ENCODE measurements at places on chromosomes 2 and 18. TPM values are rescaled to one million over a fixed set of nuclear protein-coding genes. Genes with fewer than 3 reads are reported as not detected.

GRCh38 chr18:49412679-49413078 lies 47.8 kb downstream of the DYM start:
- H3K27me3 ChIP-seq, result no peaks in the 10 kb centered on the region
- H3K4me1 ChIP-seq, result peaks cover 24% of the 10 kb centered on the region
- H3K36me3 ChIP-seq, result peaks cover 4% of the 10 kb centered on the region
- no peak overlapping the region for H3K4me3 ChIP-seq
- H3K27ac ChIP-seq, result peak overlapping the region; percentile 37
- no peak for DNase-seq

GRCh38 chr2:182448371-182448770 lies 21.5 kb upstream of the PDE1A start:
- H3K27me3 ChIP-seq, result no peaks in the 10 kb centered on the region
- no peaks in the 10 kb centered on the region for H3K36me3 ChIP-seq
- DNase-seq, result no peak
- no peak overlapping the region for H3K4me3 ChIP-seq
- H3K4me1 ChIP-seq, result no peaks in the 10 kb centered on the region

Gene LAMA3
- total RNA-seq, result 0.20 TPM

DNA sequence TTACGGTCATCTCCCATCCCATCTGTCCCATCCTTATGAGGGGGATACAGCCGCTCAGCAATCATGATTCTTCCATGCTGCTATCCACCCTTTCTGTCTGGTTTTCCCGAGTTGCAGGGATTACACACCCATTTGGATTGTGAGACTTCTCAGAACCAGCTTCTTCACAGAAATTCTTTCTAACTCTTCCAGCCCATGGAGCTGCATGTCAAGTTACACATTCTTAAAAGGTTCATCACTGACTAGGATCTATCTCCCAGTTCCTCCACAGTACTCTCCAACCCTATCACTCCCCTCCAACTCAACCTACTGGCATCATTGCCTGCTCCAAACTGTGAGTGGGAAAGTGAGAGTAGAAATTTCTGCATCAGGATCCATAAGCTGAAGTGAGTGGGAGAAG lies 558.2 kb upstream of the TNP1 start:
- no peak for DNase-seq
- no peaks in the 10 kb centered on the region for H3K4me1 ChIP-seq
- no peak overlapping the region for H3K4me3 ChIP-seq
- no peaks in the 10 kb centered on the region for H3K27me3 ChIP-seq

Gene ADD2
- 16.8 TPM for total RNA-seq

- H3K27me3 ChIP-seq, result peaks cover 38% of the 10 kb centered on the region
- DNase-seq, result no peak
- no peaks in the 10 kb centered on the region for H3K4me1 ChIP-seq
- no peak overlapping the region for H3K27ac ChIP-seq
- H3K36me3 ChIP-seq, result no peaks in the 10 kb centered on the region
Observed at GRCh38 chr2:196487417-196487816, 152.1 kb upstream of the CCDC150 start.

DNA sequence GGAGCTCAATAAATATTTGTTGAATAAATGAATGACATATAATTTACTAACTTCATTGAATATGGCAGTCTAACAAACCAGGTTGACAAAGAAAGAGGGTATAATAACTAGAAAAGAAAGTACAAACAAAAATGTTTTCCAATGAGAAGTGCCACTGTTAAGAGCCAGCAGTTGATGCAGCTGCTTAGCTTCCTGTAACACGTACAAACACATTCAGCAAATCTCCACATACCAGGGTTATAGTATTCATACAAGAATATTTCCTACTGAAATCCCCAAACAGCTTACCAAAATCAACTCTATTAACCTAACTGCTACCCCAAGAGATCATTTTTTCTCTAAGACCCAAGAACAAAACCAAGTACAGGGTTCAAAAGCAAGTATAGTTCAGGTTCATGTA lies 77.7 kb downstream of the THADA start:
- H3K36me3 ChIP-seq, result peaks cover 3% of the 10 kb centered on the region
- DNase-seq, result no peak
- no peak overlapping the region for H3K4me3 ChIP-seq
- H3K27ac ChIP-seq, result no peak overlapping the region
- H3K27me3 ChIP-seq, result no peaks in the 10 kb centered on the region
- H3K4me1 ChIP-seq, result peaks cover 5% of the 10 kb centered on the region

DNA sequence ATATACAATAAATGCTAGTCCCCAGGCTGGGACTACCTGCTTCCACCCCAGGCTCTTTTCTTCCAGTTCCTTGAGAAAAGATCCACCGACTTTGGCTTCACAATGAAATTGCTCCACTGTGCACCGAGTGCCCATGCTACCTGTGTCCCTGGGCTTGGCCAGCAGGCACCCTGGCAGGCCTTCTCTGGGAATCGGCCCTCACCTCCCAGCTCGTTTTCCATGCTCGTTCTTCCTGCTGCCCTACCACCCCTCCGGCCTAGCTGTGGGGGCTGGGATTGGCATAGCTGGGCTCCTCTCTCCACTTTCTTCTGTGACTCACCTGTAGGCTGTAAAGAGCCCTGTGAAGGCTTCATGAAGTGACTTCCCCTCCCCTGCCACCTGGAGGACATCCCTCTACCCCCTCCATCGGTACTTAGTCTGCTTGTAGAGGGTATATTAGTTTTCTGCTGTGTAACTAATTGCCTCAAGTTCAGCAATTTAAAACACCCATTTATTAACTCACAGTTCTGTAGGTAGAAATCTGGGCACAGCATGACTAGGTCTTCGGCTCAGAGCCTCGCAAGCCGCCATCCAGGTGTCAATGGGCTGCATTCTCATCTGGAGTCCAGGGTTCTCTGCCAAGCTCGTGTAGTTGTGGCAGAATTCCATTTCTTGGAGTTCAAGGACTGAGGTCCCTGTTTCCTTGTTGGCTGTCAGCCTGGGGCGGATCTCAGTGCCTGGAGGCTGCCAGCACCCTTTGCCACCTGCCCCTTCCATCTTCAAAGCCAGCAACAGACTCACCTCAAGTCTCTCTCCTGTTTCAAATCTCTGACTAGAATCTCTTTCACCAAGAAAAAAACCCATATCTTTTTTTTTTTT lies 57.6 kb downstream of the DPYSL5 start:
- H3K27me3 ChIP-seq, result peaks cover 12% of the 10 kb centered on the region
- H3K4me1 ChIP-seq, result no peaks in the 10 kb centered on the region
- no peak overlapping the region for H3K27ac ChIP-seq
- H3K4me3 ChIP-seq, result no peak overlapping the region
- DNase-seq, result no peak

DNA sequence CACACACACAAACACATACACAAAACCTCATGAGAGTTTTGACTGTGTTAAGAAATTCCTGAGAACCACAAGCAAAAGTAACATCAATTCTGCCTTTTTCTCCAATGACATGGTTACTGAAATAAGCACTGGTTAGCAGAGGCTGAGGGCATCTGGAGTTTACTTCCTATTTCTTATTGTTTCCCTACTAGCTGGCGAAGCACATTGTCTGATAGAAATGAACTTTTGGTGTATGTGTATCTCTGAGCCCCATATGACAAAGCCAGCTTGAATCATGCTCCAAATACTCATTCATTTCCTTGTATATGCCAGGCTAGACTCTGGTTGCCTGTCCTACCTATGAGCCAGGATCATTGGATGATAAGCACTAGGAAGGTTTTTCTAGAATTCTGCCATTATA lies 203.1 kb downstream of the NCKAP5 start:
- no peak overlapping the region for H3K4me3 ChIP-seq
- no peaks in the 10 kb centered on the region for H3K36me3 ChIP-seq
- peaks cover 2% of the 10 kb centered on the region for H3K27me3 ChIP-seq
- H3K27ac ChIP-seq, result no peak overlapping the region
- H3K4me1 ChIP-seq, result peaks cover 7% of the 10 kb centered on the region

DNA sequence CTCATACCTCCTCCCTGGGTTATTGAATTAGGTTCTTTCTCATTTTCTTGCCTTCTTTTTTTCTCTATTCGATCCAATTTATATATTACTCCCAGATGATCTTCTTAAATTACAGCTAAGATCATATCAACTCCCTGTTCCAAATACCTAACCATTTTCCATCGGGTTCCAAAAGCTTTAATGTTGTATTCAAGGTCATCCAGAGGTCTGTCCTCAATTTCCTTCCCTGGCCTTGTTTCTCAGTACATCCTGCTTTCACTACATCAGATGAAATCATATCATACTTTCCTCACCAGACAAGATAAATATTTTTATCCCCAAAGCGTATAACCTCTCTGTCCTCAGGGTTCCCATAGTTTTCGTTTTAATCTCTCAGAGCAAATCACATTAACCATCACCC lies 36.3 kb upstream of the GREB1L start:
- DNase-seq, result no peak
- peaks cover 2% of the 10 kb centered on the region for H3K27me3 ChIP-seq
- H3K36me3 ChIP-seq, result no peaks in the 10 kb centered on the region
- no peak overlapping the region for H3K4me3 ChIP-seq

DNA sequence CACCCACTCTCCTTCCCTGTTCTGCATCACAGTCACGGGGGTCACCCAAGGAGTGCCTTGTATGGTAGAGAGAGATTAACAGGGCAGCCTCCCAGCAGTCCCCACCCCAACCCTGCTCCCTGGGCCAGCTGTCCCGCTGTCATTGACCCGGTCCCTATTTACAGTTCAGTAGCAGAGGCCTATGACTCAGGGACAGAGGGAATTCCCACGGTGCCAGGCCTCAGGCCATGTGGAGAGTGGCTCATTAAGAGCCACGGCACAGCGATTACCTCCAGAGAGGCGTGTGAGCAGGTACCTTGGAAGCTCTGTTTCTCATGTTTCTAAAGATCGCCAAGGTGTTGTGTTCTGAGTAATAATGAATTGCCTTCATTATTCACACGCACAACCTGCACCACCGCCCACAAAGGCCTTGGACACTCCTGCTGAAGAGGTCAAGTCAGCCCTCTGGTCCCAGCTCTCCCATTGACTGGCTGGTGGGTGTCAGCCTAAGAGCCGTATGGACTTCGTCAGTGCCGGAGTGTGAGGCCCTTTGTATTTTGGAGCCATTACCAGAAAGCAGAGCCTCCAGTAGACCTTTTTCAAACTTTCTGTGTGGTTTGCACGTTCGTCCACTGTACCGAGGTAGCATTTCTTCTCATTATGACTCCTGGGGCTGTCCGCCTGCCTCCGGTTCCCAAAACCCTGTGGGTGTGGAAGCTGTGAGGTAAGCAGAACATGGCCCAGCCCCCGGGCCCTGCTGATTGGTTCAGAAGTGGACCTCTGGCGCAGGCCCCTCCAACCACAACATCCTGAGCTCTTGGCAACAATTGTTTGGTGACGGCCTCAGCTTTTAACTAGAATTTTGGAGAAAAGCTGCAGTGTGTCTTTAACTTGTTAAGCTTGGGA lies 47.0 kb downstream of the SERTAD2 start:
- H3K36me3 ChIP-seq, result peaks cover 4% of the 10 kb centered on the region
- DNase-seq, result peak; percentile 88
- peaks cover 11% of the 10 kb centered on the region for H3K27me3 ChIP-seq
- peak overlapping the region; percentile 25 for H3K4me3 ChIP-seq
- H3K27ac ChIP-seq, result peak overlapping the region; percentile 73

GRCh38 chr2:142980246-142981068 lies 103.0 kb downstream of the KYNU start:
- H3K27me3 ChIP-seq, result peaks cover 9% of the 10 kb centered on the region
- H3K4me1 ChIP-seq, result no peaks in the 10 kb centered on the region
- H3K4me3 ChIP-seq, result no peak overlapping the region
- DNase-seq, result no peak
- H3K27ac ChIP-seq, result no peak overlapping the region
- no peaks in the 10 kb centered on the region for H3K36me3 ChIP-seq

GRCh38 chr18:23020555-23021294 lies 87.6 kb downstream of the RBBP8 start:
- H3K4me3 ChIP-seq, result peak overlapping the region; percentile 68
- H3K36me3 ChIP-seq, result peaks cover 37% of the 10 kb centered on the region
- no peaks in the 10 kb centered on the region for H3K27me3 ChIP-seq

Gene G6PC2
- not detected for total RNA-seq

DNA sequence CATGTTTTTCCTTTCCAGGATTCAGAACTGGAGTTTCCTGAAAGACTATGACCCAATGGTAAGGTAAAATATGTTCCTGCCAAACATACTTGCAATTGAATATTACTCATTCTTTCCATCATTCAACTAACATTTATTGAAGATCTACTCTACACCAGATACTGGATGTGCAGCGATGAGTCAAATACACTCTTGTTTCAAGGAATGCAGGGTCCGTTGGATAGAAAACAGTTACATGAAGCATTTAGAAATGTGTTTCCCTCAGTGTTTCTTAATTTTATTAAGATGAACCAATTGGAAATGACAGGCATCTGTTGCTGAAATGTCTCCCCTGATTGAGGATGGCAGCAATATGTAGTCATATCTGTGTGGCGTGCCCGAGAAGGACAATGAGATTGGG lies 14.8 kb upstream of the SLC66A3 start:
- H3K27me3 ChIP-seq, result peaks cover 14% of the 10 kb centered on the region

DNA sequence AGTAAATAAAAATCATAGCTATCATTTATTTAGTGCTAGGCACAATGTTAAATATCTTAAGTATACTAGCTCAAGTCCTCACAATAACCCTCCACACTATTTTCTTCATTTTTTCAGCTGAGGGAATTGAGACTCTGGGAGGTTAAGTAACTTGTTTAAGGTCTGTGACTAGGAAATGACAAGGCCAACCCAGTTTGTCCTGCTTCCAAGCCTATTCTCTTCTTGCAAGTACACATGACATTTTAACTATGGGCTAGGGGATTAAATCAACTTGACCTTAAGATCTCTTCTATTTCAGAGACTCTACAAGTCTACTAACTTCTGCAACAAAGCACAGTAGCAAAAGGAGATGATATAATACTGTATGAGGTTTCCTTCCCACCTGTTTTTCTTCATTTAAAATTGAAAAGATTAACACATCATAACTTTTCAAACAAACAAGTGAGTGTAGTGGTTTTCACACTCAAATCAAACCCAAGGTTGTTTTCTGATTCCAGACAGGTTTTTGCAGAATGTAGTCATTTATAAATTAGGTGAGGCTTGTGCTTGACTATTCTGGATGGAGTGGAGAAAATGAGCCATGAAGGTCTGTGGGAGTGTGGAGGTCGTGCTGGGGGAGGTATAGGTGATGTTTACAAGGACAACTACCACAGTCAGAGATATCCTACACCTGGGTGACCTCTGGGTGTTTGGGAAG lies 57.0 kb downstream of the CD28 start:
- no peak overlapping the region for H3K4me3 ChIP-seq
- peak overlapping the region; percentile 88 for H3K27ac ChIP-seq
- DNase-seq, result no peak
- peaks cover 56% of the 10 kb centered on the region for H3K4me1 ChIP-seq
- peaks cover 81% of the 10 kb centered on the region for H3K36me3 ChIP-seq
- no peaks in the 10 kb centered on the region for H3K27me3 ChIP-seq

Gene ASIC4
- not detected for total RNA-seq

GRCh38 chr2:160292225-160292624 lies 92.2 kb upstream of the ITGB6 start:
- H3K27me3 ChIP-seq, result no peaks in the 10 kb centered on the region
- H3K27ac ChIP-seq, result no peak overlapping the region
- H3K4me1 ChIP-seq, result peaks cover 38% of the 10 kb centered on the region

DNA sequence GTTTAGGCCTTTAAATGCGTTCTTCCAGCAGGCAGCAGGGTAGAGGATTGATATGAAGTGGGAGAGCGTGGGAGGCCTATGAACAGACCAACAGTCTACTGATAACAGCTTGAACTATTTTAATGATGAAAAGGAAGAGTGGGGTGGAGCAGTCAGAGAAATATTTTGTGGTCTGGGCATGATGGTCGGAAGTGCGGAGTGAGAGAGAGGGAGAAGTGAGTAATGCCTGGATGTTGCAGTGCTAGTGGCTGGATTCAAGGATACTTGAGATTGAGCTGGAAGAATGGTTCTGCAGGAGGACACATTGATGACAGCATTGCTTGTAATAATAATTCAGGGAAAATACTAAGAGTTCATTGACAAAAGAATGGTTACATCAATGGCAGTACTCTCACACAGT lies 151.0 kb upstream of the DAPL1 start:
- no peaks in the 10 kb centered on the region for H3K4me1 ChIP-seq
- no peak overlapping the region for H3K4me3 ChIP-seq
- no peaks in the 10 kb centered on the region for H3K27me3 ChIP-seq
- H3K27ac ChIP-seq, result no peak overlapping the region
- H3K36me3 ChIP-seq, result no peaks in the 10 kb centered on the region
